Omental fat pad (tissue), 4 donors: ENCODE measurements at places on chromosomes 11 and 22. TPM values are rescaled to one million over a fixed set of nuclear protein-coding genes. Genes with fewer than 3 reads are reported as not detected.
A peak's percentile ranks its signal among the peaks of the same experiment; 100 is the strongest.

GRCh38 chr22:17444204-17444504 is 74.9 kb downstream of the CECR2 start:
- no peak for DNase-seq

THY1 gene
- total RNA-seq = 71.5 TPM

EHF gene
- not detected for total RNA-seq

- DNase-seq = no peak
These were observed 1248.9 kb downstream of the JRKL start for GRCh38 chr11:97638641-97639224.

DNA sequence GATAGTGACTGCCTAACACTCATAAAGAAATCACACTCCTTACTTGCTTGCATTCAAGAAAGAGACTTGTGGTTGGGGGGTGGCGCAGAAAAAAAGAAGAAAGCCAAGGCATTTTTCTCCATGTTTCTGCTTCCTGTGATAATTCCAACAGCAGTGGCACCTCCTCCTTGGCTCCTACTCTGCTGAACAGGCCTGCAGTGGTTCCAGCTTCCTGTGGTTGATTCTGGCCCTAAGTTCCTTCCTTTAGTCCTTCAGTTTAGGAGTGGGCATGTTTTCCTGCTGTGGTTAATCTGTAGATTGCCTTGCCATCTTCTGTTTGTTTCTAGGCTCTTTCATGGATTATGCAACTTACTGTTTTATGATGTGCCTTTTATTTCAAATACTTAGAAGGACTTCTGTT is 940.4 kb downstream of the DLG2 start:
- DNase-seq = no peak

DNA sequence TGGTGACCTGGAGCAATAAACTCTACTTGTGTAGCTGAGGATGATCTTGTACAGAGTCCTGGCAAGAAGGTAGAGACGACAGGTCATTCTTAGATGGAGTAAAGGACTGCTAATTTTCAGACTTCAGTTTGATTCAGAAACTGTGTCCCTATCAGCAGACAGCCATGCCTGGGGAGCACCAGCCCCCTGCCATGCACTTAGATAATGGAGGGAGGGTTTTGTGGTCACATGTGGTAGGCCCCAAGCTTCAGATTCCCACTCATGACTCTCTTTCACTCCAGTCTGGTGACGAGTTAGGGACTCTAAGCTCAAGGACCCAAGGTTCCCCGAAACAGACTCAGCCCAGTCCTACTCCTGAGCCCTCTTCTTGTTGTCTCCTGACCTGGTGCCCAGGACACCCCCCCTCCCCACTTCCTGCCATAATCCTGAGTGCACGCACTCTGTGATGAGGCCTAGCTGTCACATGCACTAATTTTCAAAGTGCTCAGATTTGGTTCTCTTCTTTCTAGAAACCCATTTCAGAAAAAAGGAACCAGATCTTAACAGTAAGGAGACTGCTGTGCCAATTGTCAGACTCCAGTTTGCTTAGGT is 10.2 kb upstream of the AMPD3 start:
- DNase-seq = no peak

- DNase-seq = no peak
These were observed 159.1 kb upstream of the ZBED5 start for GRCh38 chr11:11016943-11017342.

- no peak for DNase-seq
These were observed 2.6 kb downstream of the PATZ1 start for GRCh38 chr22:31343235-31344191.

LAYN gene
- 13.2 TPM for total RNA-seq

DNA sequence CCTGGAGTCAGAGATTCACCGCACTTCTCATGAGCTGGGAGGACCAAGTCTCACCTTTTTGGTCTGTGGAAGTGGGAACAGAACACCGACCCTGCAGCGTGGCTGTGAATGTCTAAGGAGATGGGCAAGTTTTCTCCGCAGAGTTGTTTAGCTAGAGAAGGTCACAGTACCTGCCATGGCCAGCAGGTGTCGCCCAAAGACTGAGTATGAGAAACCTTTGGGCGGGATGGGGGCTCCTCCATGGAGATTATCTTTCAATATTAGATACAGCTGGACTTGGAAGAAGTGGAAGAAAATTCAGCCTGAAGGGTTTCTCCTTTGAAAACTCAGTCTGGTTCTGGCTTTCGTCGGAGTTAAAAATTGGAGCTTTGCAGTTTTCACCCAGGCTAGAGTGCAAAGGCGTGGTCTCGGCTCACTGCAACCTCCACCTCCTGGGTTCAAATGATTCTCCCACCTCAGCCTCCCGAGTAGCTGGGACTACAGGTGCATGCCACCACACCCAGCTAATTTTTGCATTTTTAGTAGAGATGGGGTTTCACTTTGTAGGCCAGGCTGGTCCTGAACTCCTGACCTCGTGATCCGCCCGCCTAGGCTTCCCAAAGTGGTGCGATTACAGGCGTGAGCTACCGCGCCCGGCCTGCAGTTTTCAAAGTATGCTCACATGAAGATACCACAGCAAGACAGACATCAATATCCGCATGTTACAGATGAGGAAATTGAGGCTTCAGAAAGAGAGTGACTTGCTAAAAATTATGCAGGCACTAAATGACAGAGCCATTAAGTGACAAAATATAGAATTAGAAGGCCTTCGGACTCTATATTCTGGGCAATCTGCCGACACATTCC is 10.7 kb upstream of the DSCAML1 start:
- peak; percentile 99 for DNase-seq
